IPS-NIHi11 (cell line): ENCODE measurements at places on chromosomes 12 and 14.

DNA sequence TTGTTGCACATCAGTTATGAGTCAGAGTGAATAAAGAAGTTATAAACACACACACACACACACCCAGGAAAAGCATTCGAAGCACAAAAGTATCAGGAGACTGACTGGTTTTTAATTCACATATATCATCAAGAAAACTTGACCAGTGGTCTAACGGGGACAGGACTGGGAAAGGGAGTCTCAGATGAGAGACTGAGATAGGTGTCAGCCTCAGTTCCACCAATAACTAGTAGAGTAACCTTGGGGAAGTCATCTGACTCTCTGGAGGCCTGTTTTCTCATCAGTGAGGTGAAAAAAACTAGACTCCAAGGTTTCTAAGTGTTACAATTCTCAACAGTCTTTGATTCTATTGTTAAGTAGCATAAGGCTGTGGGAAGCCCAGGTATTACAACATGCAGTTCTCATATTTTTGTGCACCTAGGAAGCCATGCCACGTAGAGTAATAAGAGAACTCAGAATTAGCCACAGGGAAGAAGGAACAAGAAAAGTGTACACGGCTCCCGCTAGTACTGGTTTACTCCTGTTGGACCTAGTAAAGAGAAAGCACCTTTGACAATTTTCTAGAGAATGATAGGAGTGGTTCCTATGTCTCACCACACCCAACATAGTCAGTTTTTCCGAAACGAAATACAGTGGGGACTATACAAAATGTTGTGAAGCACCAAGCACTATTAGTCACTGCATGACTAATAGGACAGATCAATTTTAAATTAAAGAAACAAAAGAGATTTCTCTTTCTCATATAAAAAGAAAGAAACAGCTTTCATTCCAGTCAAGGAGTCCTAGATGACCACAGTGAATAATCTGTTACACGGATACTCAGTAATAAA, 5.0 kb downstream of the PPTC7 start:
- no peak for DNase-seq

DNA sequence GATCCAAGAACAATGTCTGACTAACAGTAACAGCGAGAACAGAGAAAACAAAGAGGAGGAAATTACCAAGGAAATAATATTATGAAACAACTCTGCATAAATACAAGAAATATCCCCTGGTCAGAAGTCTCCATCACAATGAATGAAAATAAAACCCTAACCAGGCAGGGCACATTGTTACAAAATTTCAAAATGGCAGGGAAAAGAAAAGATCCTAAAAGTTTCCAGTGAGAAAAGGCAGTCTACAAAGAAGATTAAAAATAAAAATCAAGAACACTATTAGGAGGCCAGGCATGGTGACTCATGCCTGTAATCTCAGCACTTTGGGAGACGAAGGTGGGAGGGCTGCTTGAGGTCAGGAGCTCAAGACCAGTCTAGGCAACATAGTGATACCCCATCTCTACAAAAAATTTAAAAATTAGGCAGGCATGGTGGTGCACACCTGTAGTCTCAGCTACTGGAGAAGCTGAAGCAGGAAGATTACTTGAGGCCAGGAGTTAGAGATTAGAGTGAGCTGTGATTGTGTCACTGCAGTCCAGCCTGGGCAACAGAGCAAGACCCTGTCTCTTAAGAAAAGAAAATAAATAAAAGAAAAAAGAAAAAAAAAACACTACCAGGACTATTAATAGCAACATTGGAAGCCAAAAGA, 47.8 kb downstream of the FERMT2 start:
- no peak for DNase-seq

- DNase-seq, result no peak
Measured at GRCh38 chr12:84601483-84601882, 311.1 kb downstream of the SLC6A15 start.

DNA sequence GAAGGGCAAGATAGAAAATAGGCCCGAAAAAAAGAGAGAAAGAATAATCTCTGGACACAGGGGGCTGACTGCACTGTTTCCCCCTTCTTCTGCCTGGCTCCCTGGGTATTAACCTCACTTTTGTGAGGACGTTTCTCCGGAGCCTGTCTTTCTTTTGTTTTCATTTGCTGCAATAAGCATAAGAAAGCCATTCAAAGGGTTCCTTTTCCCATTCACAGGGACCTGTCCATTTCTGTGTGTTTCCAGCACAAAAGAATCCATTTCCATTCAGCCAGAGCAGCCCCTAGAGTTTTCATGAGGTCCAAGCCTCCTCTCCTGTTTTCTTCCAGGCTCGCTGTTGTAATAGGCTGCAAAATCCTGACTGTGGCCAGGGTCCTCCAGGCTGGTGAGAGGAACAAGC, 16.8 kb downstream of the PLXNC1 start:
- peak; percentile 32 for DNase-seq

DNA sequence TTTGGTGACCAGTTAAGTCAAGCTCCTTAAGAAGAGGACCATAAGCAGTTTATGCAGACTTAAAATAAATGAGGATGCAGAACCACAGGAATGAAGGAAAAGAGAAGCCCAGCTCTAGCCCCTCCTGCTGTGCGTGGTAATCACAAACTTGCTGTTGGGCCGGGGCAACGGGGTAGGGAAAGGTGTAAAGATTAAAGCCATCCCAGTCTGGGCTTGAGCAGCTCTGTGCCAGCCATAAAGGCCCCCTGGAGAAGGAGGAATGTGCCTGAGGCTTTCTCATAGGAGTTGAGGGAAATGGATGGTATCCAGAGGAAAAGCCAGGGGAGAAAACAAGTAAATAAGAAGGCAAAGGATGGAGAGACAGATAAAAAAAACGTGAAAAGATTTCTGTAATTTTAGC, 25.1 kb downstream of the TEP1 start:
- peak; percentile 62 for DNase-seq

- no peak for DNase-seq
Measured at GRCh38 chr12:52833922-52834726, at the start of gene KRT79. Gene KRT79, minus strand, starts transcription at chr12:52834311. Its CDS starts 51 bp downstream, at chr12:52834260.

DNA sequence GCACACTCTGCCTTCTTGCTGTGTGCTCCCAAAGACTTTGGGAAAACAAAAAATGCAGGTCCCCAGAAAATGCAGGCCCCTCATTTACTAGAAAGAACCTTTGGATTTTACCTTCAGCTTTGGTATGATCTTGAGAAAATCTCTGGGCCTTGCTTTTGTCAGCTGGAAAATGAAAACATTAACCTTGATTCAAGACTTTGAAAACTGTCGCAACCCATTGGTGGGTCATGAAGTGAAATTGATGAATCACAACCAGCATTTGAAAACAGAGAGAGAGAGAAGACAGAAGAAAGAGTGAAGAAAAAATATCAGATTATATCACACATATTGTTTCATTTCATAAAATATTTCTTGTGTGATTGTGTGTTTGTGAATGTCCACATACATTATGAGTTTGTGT, 322.5 kb downstream of the ZFP36L1 start:
- DNase-seq, result no peak

DNA sequence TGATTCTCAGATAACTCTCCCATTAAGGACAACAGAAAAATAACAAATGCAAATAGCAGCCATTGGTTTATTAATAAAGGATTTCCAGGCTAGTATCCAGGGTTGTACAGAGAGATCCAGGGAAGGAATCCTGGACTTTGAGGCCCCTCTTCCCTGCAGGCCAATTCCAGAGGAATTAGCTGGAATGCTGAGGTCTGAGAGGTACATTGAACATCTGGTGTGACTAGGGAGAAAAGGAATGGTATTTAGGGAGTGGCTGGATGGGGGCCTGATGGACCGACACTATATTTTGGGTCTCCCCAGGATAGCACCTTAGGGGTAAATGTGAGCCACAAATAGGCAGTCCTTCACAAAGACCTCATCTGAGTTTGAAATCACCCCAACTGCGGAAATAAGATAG, 924.5 kb downstream of the AACS start:
- no peak for DNase-seq

- peak; percentile 43 for DNase-seq
Measured at GRCh38 chr12:115468087-115468510, 784.1 kb upstream of the TBX3 start.

- DNase-seq, result no peak
Measured at GRCh38 chr14:101137234-101137633, 233.7 kb upstream of the RTL1 start.

DNA sequence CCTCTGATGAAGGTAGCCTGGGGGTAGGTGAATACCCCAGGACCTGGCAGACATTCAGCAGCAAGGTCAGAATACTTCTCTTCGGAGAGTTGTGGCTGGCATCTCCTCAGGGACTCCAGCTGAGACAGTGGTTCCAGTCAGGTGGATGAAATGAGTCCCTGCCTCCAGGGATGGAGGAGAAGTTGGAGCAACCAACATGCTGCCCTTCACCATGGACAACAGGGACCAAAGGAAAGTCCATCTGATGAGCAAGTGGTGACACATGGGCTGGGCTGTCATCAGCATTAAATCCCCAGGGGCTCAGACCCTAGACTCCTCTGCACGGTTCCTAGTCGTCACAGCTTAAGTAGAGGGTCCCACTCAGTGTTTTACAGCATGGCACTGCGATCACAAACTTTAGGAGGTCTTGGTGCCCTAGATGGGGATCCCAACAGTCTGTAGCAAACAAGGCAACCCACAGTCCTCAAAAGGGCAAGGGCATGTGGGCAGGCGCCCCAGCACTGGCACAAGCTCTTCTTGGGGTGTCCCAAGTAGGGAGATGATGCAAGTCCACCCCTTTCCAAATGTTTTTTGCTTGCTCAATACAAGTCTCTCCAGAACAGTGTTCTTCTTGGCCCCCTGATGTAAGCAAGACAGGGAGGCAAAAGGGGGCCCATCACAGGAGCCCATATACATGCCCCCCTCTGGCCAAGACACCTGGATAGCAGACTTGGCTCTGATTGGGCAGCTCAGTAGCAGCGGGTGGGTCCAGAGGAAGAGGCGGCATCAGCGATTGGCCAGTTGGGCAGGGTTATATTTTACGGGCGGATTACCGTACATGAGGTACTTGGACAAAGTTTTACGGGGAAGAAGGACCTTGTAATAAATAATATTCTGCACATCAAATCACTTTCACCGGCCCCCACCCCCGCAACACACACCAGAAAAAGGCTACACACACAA, 10.8 kb upstream of the CDH24 start:
- no peak for DNase-seq

DNA sequence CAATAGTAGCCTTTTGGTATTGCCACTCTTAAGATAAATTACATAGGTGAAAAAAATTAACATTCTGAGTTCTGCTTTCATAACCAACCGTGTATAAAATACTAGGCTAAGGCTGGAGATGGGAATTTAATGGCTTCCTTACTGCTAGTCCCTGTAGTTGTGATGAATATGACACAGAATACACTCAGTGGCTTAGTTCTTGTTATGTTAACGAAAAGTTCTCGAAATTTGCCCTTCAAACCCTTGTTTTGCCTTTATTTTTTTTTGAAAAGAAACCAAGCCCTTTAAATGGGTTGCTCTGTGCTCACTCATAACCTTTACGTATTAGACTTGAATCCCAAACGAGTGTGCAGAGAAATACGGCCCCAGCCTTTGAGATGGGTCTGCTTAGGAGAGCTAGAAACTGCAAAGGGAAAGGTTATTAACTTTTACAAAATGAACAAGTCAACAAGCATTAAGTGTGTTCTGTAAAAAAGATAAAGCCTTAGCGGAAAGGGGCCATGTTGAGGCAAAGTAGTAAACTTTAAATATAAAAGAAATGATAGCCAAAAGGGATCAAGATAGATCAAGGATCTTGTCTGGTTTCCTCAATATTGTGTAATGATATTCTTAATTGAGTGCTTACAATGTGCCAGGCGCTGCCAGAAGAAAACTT, 1.7 kb downstream of the NUDT4 start:
- no peak for DNase-seq
